ENCODE measurements at places on chromosomes 7 and 10. TPM values are rescaled to one million over a fixed set of nuclear protein-coding genes. Genes with fewer than 3 reads are reported as not detected.

The TFR2 gene
- total RNA-seq: 1.0 TPM

The C10orf90 gene
- total RNA-seq: not detected

The TAS2R5 gene
- 1.8 TPM for total RNA-seq

The DRGX gene
- total RNA-seq: not detected

The VSTM4 gene
- 0.35 TPM for total RNA-seq

The VSTM2A gene
- total RNA-seq: not detected

The RAPGEF5 gene
- total RNA-seq: 4.0 TPM

The HACD1 gene
- 40.3 TPM for total RNA-seq

The CPA5 gene
- not detected for total RNA-seq

The UNC5B gene
- 0.35 TPM for total RNA-seq

The TAC1 gene
- 0.10 TPM for total RNA-seq

The CH25H gene
- 0.10 TPM for total RNA-seq

The CHPF2 gene
- 49.1 TPM for total RNA-seq

The CALU gene
- total RNA-seq: 395 TPM

The LLCFC1 gene
- not detected for total RNA-seq

The NANOS1 gene
- 2.5 TPM for total RNA-seq

The SMNDC1 gene
- total RNA-seq: 9.7 TPM

The SPOCK2 gene
- 41.8 TPM for total RNA-seq

The PKD2L1 gene
- not detected for total RNA-seq

The DLX5 gene
- not detected for total RNA-seq

The TUBAL3 gene
- 1.7 TPM for total RNA-seq

The NAT16 gene
- total RNA-seq: not detected

The GPR22 gene
- total RNA-seq: not detected

The GJD4 gene
- total RNA-seq: not detected

The NOS3 gene
- 0.15 TPM for total RNA-seq

The OR9A2 gene
- not detected for total RNA-seq

The SUN3 gene
- total RNA-seq: not detected

The MMD2 gene
- total RNA-seq: not detected

The MYH16 gene
- total RNA-seq: 0.05 TPM
